Stimulated activated naive B cell treated with anti-CD40 and anti-IgM and Interleukin-4, amounts not matched to agents 10 μg/mL and 1 μg/mL and 100 μg/mL, for 72 hours (primary cell): ENCODE measurements at places on chromosomes 11 and 22.

DNA sequence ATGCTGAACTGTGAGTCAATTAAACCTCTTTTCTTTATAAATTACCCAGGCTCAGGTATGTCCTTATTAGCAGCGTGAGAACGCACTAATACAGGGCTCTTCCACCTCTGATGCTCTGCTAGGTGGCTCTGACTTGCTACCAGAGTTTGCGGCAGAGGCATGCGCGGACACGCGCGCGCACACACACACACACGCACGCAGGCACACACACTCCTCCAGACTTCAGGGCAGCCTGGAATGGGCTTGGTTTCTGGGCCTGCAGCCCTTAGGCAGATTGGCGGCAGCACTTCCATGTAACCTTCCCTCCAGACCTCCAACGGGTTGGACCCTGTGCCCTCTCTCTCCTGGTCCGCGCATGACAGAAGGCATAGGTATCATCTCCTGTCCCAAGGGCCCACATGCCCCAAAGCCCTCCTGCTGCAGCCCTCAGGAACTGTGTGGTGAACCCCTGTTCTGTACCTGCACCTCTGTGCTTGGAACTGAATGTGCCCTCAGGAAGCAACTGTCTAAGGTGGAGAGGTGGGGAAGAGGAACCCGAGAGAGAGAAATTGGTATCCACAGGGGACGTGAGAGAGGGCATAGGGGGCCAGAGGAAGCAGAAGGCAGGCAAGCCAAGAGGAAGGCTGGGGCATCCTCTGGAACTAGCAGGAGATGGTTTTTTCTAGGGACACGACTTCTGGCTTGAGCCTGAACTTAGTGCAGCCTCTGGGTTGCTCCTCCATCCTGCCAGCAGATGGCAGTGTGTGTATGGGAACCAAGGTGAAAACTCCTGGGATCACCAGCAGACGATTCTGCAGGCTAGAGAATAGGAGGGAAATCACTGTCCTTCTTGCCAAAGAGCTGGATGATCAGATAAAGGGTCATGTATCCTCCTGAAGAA, 23.4 kb upstream of the RIC3 start:
- DNase-seq = peak; percentile 28

DNA sequence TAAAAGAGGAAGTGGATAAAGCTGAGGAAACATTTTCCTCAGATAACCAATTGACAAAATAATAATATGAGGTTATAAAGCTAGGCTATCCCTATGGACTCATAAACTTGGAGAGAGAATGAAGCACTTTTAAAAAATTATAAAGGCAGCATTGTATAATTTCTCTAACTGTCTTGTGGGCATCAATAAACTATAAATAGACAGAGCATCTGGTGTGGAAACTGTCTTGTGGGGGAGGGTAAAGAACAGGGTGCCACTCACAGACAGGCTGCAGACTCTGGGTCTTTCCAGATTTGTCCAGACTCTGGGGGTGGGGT, 333.5 kb downstream of the BUD13 start:
- DNase-seq = no peak

DNA sequence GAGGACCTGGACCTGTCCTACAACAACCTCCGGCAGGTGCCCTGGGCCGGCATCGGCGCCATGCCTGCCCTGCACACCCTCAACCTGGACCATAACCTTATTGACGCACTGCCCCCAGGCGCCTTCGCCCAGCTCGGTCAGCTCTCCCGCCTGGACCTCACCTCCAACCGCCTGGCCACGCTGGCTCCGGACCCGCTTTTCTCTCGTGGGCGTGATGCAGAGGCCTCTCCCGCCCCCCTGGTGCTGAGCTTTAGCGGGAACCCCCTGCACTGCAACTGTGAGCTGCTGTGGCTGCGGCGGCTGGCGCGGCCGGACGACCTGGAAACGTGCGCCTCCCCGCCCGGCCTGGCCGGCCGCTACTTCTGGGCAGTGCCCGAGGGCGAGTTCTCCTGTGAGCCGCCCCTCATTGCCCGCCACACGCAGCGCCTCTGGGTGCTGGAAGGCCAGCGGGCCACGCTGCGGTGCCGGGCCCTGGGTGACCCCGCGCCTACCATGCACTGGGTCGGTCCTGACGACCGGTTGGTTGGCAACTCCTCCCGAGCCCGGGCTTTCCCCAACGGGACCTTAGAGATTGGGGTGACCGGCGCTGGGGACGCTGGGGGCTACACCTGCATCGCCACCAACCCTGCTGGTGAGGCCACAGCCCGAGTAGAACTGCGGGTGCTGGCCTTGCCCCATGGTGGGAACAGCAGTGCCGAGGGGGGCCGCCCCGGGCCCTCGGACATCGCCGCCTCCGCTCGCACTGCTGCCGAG, 1.5 kb downstream of the LRFN4 start:
- DNase-seq = no peak

- DNase-seq = no peak
Observed at GRCh38 chr22:29112121-29112520, 39.3 kb downstream of the KREMEN1 start.

GRCh38 chr22:31139866-31140716, at the start of gene PLA2G3:
TSS of gene PLA2G3 (minus strand) at chr22:31140508. CDS start at chr22:31140354, 154 bp downstream.
- DNase-seq = no peak

- no peak for DNase-seq
Observed at GRCh38 chr11:111925953-111926352, 7.2 kb downstream of the C11orf52 start.

DNA sequence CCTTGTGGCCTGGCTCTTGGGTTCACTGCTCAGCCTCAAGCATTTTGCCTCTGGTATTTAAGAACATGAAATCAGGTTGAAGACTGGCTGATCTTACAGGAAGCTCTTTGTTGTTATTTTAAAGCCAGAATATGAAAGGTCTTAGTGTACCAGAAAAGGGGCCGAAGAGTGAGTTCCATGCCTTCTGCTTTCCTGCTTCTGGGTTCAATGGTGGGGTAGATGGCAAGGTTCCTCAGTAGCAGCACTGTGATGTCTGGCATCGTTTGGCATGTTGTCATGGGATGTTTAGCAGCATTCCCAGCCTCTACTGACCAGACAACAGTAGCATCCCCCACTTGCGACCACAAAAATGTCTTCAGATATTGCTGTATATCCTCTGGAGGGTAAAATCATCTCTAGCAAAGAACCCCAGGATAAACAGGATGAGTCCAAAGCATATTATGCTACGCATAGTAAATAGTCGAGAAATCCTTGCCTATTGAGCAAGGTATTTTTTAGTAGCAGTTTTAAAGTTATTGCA, 2.4 kb downstream of the VPS26B start:
- no peak for DNase-seq

GRCh38 chr11:121563003-121563402, 110.2 kb upstream of the SORL1-AS1 start:
- no peak for DNase-seq

- DNase-seq = peak; percentile 80
Observed at GRCh38 chr11:65856689-65857499, 1.1 kb downstream of the CFL1 start.

GRCh38 chr22:30206944-30207343, 39.6 kb downstream of the LIF start:
- no peak for DNase-seq

- no peak for DNase-seq
Observed at GRCh38 chr11:88523386-88524071, 186.0 kb upstream of the CTSC start.

DNA sequence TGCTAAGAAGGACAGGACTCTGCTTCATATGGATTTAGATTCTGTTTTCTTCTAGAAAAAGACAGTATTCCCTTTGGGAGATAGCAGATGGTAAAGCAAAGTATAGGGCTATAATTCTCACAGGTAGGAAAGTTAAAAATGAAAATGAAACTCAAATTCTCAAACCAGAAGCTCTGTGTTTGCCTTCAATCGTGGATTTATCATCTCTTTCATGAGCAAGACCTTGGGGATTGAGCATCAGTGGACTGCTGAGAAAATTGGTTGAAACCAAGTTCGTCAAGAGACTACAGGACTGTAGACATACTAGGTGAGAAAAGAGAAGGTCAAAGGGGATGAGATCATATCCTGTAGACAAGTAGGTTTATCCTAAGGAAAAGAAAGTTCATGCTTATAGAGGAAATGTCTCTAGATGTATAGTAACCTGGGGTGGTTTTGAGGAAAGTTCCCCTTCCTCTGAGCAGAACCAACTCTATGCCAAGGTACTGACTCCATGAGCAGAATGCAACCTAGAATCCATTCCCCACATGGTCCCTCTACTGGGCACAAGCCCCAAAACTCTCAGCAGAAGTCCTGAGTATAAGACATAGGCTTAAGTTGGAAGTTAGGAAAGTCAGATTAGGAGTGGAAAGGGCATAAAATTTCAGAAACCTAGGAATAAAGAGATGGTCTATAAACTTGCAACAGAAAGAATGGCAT, 46.5 kb downstream of the SLC5A12 start:
- DNase-seq = no peak

- no peak for DNase-seq
Observed at GRCh38 chr11:95451682-95452081, 220.7 kb upstream of the SESN3 start.

- DNase-seq = no peak
Observed at GRCh38 chr11:104813532-104813931, 84.7 kb downstream of the CASP12 start.

DNA sequence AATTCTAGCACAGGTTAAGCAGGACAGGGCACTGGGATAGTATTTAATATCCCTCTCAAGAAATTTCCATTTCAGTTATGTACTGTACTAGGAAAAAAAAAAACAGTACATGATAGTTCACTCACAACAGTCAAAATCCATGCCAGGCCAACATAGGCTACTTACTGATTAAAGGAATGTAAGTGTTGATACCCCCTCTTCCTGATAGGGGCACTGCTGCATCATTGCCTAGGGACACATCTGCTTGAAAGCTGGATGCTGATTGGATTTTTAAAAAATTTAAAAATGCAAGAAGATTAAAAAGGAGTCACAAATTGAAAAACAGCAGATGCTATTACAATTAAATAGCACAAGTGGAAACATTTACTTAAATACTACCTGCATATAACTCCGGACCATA, 43.4 kb downstream of the APOL5 start:
- DNase-seq = no peak

DNA sequence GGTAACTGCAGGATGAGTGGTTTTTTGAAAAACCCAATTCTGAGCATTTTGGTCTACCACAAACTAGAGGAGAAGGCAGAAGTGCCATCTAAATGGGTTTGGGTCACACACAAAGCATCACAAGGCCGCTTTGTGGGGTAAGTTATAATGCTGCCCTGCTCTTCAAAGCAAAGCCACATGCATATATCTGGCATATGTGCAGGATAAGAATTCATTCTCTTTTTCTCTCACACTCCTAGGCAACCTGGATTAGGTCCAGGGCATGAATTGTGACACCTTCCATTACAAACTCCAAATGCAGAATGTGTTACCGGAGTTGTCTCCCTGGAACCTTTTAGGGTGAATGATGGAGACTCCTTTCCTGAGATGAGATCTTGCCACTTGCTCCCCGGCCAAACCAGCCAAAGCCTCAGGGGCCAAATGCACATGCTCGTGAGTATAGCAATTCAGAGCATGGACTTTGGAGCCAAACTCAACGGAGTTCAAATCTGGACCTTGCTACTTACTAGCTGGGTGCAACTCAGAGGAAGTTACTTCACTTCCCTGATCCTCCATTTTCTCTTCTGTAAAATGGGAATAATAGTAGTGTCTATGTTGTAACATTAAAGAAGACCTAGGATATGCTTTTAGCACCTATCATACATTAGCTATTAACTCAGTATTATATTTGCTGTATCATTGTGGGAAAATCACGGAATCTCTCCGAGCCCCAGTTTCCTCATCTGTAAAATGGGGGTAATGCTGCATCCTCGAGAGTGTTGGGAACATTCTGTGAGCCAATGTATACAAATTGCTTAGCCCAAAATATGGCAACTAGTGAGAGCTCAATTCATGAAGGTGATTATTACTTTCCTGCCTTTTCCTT, 96.6 kb downstream of the COMMD9 start:
- DNase-seq = no peak

GRCh38 chr22:31278626-31279326, 13.5 kb downstream of the PIK3IP1 start:
- DNase-seq = no peak

- DNase-seq = peak; percentile 72
Observed at GRCh38 chr11:128422576-128423370, 164.6 kb downstream of the ETS1 start.
